ENCODE measurements at places on chromosomes 16 and 17.

DNA sequence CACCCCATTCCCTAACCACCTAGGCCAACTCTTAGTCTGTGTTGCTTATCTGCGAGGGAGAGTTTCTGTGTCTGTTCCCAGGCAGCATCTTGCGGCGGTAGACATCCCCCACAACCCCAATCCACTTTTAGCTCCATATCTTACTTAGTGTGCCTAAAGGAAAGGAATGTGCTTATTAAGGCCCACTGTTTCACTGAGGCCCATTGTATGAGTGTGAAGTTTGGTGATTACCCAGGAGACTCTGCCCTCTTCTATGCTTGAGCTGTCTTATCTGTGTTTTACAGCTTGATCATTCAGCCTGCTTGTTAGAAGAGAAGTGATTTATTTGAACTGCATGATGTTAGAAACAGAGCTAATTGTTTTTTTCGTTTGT lies 10.3 kb upstream of the MLYCD start:
- no peak for DNase-seq

DNA sequence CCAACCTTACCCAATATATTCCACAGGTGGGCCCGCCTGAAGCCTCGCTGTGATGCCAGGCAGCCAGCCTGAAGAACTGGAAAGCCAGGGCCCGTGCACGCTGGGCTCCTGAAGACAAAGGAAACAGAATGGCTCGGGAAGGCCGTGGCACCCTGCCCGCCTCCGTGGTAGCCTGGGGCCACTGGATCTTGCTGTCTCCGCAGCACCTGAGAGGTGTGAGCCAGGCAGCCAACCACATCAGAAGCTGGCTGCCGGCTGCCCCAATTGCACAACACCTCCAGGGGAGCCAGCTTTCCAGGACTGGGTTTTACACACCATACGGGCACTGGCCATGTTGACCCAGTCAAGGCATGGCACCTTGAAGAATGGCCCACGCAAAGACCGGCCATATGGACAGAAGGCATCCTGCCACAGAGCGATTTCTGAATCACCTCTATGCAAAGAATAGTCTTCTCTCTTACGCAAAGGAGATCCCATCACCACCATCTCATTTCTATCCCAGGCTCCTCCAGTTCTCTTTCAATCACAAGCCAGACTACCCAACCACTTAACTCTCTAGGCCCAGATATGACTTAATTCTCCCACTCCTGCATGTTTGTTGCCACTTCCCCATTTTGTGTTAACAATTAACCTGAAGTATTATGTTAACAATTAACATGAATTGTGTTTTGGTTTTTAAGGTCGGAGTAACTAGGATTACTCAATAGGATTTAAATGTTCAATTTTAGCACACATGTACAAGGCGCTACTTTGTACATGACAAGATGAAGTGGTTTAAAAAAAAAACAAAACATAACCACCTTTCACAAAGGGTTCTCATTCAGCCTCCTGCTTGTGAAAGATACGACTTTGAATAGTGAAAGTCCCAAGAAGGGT lies 32.1 kb downstream of the ZFHX3 start:
- DNase-seq, result no peak

GRCh38 chr16:66939366-66939765 lies 4.0 kb downstream of the CES2 start:
- DNase-seq, result no peak

GRCh38 chr16:71524566-71525553 lies 1.4 kb upstream of the CHST4 start:
- no peak for DNase-seq

GRCh38 chr17:75460295-75460694 lies 3.9 kb downstream of the TMEM94 start:
- no peak for DNase-seq

GRCh38 chr16:89765292-89765830 lies 44.0 kb downstream of the ZNF276 start:
- DNase-seq, result no peak

GRCh38 chr16:1272453-1273198 lies 16.8 kb downstream of the TPSD1 start:
- DNase-seq, result no peak

DNA sequence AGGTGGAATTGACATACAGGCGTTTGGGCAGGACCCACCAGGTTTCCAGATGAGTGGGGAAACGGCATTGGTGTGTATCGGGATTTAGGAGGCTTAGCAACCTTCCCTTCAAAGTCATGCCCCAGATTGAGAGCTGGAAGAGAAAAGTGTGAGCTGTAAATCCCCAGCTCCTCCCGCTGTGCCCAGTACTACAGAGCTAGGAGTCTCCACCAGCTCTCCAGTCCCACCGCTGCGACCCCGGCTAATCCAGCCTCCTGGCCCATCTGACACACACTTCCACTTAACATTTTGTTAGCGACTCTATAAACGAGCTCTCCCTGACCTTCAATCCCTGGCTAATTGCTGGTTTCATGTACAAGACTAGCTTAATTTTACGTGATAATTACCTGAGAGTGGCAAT lies 29.9 kb upstream of the LHX1 start:
- DNase-seq, result no peak

DNA sequence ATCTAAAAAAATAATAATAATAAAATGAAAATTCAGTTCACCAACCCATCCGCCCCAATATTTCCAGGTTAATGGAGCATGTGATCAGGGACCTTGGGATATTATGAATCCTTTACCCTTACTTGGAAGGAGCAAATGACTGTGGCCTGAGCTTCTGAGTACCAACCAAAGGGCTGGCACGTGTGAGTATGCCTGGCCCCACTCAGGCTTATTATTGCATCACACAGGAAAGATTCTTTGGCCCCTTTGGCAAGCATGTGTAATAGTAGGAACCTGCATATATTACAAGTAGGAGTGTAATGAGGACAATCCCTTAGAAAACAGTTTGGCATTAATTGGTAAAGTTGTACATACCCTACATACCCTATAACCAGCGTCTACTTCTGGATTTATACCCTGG lies 7.2 kb upstream of the C17orf78 start:
- DNase-seq, result no peak

GRCh38 chr16:84907575-84907974 lies 87.8 kb downstream of the CRISPLD2 start:
- no peak for DNase-seq

GRCh38 chr16:73599351-73599750 lies 551.4 kb upstream of the ZFHX3 start:
- DNase-seq, result no peak

GRCh38 chr17:8806926-8807550 lies 7.9 kb upstream of the MFSD6L start:
- no peak for DNase-seq

DNA sequence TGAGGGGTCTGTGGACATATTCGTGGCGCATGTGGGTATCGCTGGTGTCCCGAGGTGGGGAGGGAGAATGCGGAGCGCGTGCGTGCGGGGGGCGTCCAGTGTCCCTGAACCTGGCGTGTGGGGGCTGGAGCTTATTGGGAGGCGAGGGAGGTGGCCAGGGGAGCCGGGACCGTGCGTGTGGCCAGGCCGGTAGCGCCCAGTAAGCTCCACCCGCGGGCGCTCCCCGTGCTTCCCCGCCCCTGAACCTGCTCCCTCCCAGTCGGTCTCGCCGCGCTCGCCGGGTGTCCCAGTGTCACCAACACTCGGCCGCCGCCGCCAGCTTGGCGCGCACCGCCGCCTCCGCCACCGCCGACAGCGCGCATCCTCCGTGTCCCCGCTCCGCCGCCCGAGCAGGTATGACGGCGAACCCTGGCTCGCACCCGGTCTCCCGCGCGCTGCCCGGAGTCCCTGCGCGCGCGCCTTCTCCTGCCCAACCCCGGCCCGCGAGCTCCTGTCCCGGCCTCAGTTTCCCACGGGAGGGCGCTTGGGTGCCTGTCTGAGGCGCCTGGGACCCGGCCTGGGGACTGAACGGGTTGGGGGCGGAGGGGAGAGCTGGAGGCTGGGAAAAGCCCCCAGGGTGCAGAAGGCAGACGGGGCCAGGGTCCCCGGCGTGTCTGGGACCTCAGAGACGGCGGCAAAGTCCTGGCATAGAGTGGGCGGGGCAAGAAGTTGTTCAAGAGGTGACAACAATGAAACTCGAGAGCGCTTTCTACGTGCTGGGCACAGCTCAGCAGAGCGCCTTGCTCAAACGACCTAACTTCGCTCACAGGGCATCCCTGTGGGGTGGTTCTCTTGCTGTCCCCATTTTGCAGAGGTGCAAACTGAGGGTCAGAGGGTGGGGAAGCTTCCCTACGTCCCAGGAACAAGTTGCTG lies at the start of gene SCNN1B:
SCNN1B (plus strand) TSS at position 258 of the 912 bp plus-strand sequence. CDS start 46,298 bp downstream, outside the sequence.
- no peak for DNase-seq

GRCh38 chr17:77285594-77286390 lies 145.0 kb downstream of the SEC14L1 start:
- DNase-seq, result no peak

DNA sequence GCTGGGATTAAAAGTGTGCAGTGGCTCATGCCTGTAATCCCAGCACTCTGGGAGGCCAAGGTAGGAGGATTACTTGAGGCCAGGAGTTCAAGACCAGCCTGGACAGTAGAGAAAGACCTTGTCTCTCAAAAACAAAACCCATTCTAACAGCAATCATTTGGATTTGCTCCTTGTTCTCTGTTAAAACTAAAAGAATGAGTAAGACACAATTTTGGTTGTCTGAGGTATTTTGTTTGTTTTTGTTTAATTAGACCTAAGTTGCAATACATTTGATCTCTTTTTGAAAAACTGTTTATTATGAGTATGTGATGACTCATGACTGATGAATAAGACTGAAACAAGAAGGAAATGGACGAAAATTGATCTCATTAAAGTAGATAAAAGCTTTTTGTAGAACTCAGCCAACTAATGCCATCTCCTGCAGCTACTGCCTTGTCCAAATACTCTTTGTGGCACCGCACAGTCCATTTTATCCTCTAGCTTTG lies 29.0 kb downstream of the GLG1 start:
- DNase-seq, result no peak

GRCh38 chr16:88754912-88755744 lies 29.9 kb downstream of the PIEZO1 start:
- no peak for DNase-seq

GRCh38 chr17:39325528-39326240 lies 75.7 kb downstream of the FBXL20 start:
- DNase-seq, result no peak

DNA sequence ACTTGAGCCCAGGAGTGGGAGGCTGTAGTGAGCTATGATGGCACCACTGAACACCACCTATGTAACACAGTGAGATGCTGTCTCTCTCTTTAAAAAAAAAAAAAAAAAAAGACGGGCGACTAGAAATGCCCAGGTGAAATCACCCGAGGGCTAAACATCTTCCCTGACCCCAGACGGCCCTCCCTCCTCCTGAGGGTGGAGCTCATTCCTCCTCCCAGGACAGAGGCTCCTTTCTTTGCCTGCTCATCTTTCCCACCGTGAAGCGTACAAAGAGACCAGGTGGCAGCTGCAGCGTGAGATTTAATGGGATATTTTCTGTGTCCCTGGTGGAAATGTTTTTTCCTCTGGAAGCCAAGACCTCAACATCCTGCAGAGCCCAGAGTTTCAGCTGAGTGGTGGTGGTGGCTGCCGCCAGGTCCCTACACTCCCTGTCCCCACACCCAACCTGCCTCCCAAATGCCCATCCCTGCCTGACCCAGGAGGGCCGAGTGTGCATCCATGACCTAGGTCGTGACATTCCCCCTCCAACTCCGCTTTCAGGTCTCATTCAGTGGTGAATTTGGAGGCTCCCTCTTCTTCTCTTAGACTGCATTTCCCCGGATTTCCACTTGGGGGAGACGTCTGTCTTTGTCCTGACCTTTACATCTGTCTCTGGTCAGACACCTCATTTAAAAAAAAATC lies 14.4 kb upstream of the GPRC5B start:
- no peak for DNase-seq

DNA sequence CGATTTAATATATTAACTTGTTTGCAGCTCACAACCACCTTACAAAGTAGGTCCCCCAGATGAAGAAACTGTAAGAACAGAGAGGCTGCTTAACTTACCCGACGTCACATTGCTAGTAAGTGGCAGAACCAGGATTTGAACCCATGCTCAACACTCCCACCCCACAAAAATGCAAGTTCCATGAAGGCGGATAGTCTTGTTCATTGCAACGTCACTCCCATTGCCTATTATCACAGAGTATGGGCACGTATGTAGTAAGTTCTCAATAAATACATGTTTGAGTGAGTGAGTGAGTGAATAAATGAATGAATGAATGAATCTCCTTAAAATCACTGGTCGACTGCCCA lies 1.1 kb downstream of the USP31 start:
- DNase-seq, result no peak

DNA sequence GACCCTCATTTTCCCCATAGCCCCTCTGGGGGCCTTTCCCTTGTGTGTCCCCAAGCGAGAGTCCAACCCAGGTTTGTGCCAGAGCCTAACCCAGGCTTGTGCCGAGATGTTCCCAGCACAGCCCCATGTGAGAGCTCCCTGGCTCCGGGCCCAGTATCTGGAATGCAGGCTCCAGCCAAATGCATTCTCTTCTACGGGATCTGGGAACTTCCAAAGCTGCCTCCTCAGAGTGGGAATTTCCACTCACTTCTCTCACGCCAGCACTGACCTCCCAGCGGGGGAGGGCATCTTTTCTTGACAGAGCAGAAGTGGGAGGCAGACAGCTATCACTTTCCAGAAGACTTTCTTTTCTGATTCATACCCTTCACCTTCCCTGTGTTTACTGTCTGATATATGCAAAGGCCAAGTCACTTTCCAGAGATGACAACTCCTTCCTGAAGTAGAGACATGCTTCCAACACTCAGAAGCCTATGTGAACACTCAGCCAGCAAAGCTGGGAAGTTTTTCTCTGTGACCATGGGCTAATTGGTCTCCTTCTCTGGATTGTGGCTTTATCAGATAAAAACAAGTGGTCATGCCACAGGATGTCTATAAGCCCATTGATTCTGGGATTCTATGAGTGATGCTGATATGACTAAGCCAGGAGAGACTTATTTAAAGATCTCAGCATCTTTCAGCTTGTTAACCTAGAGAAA lies 2.5 kb upstream of the CCL2 start:
- DNase-seq, result no peak

DNA sequence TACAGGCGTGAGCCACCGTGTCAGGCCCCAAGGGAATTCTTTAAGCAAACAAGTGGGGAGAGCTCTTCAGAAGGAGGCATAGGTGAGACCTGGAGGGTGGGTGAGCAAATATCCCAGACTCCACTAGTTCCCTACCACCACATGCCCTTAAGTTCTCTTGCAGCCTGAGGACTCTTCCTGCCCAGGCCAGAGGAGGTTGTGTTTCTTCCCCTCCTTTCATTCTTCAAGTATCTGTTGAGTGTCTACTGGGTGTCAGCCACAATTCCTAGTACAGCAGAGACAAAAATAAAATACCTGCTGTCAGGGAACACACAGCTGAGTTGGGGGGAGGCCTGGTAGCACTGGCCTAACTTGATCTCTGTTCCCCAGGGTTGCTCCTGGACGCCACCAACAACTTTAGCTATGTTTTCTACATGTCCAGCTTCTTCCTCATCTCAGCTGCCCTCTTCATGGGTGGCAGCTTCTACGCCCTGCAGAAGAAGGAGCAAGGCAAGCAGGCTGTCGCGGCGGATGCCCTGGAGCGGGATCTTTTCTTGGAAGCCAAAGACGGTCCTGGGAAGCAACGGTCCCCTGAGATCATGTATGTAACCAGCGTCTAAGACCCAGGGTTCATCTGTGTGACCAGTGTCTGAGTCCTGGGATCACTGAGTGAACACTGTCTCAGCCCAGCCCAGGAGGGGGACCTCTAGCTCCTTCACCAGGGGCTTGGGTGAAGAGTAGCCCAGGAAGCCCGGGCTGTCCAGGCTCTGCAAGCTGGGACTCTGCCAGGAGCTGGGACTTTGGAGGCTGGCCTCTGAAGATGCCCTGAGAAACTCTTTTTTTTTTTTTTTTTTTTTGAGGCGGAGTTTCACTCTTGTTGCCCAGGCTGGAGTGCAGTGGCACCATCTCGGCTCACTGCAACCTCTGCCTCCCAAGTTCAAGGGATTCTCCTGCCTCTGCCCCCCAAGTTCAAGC lies 5.9 kb upstream of the ARMC7 start:
- DNase-seq, result no peak

GRCh38 chr16:47928008-47928407 lies 227.8 kb downstream of the ABCC12 start:
- DNase-seq, result no peak

All from esophagus squamous epithelium (tissue), 5 donors.